Renal pelvis (tissue), 12 donors: ENCODE measurements at places on chromosomes 13 and 19. TPM values are rescaled to one million over a fixed set of nuclear protein-coding genes. Genes with fewer than 3 reads are reported as not detected.

DNA sequence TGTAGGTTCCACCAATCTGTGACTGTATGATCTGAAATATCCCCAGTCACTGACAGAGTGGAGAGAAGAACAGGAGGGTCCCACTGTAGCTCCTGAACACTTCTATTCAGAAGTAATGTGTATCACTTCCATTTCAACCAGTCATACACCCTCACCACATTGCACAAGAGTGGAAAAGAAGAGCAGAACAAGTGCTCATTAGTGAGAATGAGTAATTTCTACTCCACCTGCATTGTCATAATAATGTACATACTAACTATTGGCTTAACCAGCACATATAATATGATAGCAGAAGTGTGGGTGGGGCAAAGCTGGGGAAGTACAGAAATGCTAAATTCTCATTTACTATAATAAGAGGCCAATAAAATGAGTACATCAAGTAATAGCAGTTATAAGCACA lies 342.7 kb downstream of the LMO7 start:
- DNase-seq: no peak

DNA sequence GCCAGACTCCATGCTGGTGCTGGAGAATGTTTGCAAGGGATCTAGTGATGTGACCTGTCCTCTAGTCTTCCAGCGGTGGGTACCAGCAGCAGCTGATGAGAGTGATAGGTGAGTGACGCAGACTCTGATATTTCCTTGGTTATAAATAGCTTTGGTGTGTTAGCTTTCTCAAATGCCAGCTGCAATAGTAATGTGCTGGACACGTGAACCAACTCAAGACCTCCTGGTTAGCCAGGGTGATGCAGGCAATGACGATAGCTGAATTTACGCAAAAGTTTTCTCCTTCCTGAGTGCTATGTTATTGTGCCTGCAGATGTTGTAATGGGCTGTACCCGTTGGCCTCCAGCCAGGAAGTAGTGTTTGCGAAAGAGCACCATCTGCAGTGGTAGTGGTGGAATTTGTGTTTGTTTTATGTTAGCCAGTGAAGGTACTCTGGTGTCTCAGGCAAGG lies 129.5 kb downstream of the CYSLTR2 start:
- DNase-seq: no peak

GRCh38 chr13:31504918-31505317 lies 234.4 kb upstream of the RXFP2 start:
- no peak for DNase-seq

DNA sequence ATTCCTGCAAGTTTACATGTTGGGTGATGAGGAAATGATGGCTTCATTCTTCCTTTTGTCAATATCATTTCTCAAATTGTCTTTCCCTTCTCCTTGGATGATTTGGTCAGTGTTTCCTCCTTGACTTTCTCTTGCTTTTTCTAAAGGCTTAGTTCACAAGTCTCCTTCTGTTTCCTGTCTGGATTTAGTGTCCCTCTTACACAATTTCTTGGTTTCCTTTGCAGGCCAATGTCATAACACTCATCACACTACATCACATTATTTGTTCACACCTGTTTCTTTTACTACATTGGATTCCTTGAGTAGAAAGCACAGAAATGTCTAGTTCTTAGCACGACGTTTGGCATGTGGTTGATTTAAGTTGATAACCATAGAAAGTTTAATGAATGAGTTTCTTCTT lies 490.7 kb downstream of the TDRD3 start:
- no peak for DNase-seq

DNA sequence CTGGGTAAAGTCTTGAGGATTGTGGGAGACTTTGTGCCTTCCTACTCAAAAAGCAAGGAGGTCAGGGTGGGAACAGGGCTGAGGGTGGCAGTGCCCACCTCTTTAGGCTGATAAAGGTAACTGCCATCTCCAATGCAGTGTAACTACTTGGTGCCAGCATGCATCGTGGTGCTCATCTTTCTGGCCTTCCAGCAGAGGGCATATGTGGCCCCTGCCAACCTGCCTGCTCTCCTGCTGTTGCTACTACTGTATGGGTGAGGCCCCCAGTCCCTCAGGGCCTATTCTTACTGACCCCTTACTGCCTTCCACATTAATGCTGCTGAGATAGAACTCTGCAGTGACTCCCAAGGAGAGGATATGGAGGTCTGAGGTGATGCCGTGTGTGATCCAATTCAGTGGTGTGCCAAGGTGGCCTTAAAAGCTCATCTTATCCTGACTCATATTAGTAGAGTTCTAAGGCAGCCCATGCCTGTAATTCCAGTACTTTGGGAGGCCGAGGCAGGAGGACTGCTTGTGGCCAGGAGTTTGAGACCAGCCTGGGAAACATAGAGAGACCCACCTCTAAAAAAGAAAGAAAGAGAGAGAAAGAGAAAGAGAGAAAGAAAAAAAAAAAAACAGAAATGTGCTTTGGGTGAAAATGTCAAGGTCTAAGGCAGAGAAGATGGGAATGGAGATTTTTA lies 9.7 kb upstream of the ARHGAP45 start:
- DNase-seq: no peak

GRCh38 chr19:16945364-16945714 lies 56.5 kb downstream of the F2RL3 start:
- DNase-seq: no peak

DNA sequence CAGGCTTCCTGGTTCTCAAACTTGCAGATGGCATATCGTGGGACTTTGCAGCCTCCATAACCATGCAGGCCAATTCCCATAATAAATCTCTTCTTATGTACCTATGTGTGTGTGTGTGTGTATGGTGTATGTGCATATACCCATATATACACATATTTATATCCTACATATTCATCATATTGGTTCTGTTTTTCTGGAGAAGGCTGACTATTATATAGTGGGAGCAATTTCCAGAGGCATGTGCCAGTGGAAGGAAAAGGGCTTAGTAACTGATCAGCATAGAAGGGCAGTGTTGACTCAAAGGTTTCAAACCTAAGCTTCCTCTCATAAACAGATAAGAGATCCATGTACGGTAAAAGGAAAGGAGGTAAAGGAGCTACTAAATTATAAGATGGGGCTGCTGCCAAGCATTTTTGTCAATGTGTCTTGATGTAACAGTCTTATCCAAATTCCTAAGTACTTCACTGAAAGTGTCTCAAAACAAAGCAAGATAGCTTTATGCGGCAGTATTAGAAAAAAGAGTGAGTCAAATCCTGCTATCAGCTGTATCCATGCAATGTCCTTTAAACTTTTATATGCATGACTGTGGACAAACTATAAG lies 432.1 kb downstream of the TBC1D4 start:
- no peak for DNase-seq

UTP14C gene
- 34.9 TPM for polyA plus RNA-seq

VAV1 gene
- 1.9 TPM for polyA plus RNA-seq

PRRG2 gene
- 8.2 TPM for polyA plus RNA-seq

ZNF844 gene
- 32.8 TPM for polyA plus RNA-seq

POU2F2 gene
- polyA plus RNA-seq: 1.2 TPM
